ENCODE measurements at places on chromosomes 1 and 21.

- DNase-seq = no peak
Measured at GRCh38 chr21:33419538-33420123, 16.4 kb downstream of the IFNGR2 start.

DNA sequence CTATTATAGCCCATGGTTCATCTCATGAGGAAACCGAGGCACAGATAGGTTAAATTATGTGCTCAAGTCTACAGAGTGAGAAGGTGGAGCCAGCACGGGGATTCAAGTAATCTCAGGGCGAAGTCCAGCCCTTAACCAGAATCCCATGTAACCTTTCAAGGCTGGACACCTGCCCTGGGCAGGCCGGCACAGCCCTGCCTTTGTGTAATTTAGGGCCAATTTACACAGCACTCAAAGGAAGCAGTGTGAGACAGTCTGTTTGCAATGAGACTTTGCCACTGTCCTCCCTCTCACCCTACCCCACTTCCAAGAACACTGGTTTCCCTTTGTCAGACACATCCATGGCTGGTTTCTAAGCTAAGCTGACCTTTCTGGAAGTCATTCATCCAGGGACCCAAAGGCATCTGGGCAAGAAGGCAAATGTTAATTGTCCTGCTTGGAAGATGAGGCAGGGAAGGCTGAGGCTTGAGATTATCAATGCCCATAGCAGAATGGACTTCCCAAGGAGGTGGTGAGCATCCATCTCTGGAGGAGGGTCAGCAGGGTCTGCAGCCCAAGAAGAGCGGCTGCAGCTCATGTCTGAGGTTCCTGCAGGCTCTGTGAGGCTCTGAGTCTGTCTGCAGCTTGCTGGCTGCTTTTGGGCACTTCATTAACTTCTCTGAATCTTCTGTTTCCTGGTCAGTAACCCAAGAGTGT, 159.2 kb downstream of the TRABD2B start:
- no peak for DNase-seq

- no peak for DNase-seq
Measured at GRCh38 chr1:41713557-41714327, 205.0 kb downstream of the HIVEP3 start.

DNA sequence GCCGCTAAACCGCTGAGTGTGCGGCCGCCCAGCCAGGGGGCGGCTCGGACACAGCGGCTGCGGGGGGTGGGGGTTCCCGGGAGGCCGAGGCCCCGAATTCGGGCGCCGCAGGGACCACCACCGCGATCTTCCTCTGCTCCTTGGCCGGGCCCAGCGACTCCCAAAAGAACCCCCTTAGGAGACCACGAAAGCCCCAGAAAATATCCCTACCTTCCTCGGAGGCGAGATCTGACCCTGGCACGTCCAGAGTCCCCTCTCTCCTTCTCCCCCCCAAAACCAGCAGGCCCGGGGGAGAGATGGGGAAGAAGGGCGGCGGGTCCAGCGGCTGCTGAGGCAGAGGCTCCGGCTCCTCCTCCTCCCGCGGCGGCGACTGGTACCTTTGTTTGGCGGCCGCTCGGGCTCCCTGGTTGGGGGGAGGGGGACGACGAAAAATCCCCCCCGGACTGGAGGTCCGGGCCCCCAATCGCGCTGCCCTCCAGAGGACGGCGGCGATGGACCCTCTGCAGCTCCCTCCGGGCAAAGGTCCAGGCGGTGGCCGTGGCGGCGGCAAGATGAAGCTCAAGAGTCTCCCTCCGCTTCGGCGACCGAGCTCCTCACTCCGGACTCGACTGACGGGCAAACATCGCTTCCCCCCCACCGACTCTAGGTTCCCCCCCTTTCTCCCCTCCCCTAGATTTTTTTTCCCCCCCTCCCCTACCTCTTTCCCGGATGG, at the start of gene ARID4B:
Gene ARID4B (minus strand): TSS at position 621 of the 712 bp plus-strand sequence. CDS start 1,260 bp downstream, outside the sequence.
- DNase-seq = peak; percentile 97

- no peak for DNase-seq
Measured at GRCh38 chr1:61160526-61160925, 78.2 kb downstream of the NFIA start.

DNA sequence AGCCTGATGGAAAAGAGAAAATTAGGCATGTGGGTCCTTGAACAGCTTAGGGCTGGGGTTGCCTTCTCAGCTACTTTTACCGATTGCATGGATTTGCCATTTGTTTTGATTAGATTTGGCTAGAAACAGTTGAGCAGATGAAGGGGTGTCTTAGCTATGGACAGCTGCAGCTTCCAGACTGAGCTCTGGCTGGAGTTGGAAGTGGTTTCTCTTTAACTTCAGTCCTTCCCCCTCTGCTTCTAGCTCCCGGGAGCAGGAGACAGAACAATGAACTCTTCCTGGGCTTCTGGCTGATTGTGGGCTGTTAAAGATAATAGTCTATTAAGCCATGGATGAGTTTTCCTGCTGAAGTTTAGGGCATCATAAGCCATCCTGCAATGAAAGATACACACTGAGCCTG, 50.7 kb downstream of the UBE2T start:
- no peak for DNase-seq

- DNase-seq = no peak
Measured at GRCh38 chr1:210981490-210981889, 152.5 kb downstream of the KCNH1 start.

GRCh38 chr1:2564815-2565374, 8.7 kb downstream of the TNFRSF14 start:
- no peak for DNase-seq
